Vagina (tissue), 2 donors: ENCODE measurements at places on chromosomes 6 and 20.

DNA sequence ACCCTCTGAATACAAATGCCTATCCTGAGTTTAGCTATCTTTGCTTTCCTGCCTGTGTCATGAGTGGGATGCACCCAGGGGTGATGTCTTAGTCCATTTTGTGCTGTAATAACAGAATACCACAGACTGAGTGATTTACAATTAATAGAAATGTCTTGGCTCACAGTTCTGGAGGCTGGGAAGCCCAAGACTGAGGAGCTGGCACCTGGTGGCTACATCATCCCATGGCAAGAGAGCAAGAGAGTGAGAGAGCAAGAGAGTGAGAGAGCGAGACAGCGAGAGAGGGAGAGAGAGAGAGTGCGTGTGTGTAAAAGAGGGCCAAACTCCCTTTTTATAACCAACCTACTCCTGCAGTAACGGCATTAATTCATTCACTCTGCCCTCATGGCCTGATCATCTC is 76.8 kb downstream of the PRDM1 start:
- DNase-seq = no peak

GRCh38 chr20:43584448-43585136 is 6.1 kb upstream of the IFT52 start:
- DNase-seq = no peak

DNA sequence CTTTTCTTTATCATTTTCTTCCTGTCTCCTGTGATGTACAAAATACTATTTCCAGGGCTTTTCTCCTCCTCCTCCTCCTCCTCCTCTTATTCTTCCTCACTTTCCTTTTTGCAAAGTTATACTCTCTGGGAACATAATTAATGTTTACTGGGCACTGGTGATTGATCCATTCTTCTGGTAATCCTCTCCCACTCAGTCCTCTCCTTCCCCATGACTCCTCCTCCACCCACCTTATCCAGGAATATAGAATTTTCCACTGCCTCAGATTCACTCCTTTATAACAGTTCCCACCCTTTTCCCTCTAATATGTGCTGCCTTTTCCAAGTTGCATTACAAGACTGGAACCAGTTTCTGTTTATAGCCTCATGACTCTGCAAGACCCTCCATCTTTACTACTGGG is 62.5 kb upstream of the IYD start:
- no peak for DNase-seq

DNA sequence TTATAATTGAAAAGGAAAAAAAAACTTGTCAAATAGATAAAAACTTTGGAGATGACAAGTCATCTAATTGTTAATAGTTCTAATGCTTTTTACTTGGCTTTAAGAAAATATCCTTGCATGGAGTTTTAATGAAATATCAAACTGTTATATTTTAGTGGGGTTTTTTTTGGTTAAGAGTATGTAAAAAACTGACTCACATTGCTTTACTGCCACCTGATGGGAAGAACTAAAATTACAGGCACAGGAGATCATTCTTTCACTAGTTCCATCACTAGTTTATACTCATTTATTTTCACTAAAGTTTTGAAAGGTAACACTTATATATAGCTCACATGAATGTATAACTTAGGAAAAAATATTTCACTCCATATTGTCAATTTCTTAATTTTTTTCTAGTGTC is 309.1 kb downstream of the LMBRD1 start:
- no peak for DNase-seq

DNA sequence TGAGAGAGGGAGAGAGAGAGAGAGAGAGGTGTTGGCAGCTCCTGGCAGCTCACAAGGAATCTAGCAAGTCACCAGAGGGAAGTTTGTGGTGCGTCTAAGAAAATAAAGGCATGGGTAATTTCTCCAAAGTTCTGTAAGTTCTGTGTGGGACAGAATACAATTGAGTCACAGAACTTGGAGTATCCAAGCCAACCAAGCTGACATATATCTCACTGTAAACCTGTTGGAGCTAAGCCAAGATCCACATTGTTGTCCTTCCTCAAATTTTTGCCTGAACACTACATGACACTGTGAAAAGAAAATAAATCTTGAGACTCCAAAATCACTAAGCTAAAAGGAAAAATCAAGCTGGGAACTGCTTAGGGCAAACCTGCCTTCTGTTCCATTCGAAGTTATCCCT is 436.7 kb downstream of the MEI4 start:
- no peak for DNase-seq
